ENCODE measurements at places on chromosomes 4 and X.

- no peak for DNase-seq
These were observed 78.1 kb downstream of the SRPX start for GRCh38 chrX:38142610-38143009.

DNA sequence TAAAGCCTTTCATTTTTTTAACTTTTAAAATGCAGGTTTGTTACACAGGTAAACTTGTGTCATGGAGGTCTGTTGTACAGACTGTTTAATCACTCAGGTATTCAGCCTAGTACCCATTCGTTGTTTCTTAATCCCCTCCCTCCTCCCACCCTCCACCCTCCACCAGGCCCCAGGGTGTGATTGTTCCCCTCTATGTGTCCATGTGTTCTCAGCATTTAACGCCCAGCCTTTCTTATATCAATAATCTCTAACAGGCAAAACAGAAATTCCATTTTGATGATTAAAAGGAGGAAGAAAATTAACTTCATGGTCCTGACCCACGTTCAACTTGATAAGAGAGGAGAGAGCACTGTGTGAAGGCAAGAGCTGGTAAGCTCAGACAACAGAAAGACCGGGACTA, 75.1 kb downstream of the TSPAN5 start:
- DNase-seq: no peak

GRCh38 chrX:113741744-113742143, 842.1 kb upstream of the HTR2C start:
- DNase-seq: no peak

- no peak for DNase-seq
These were observed 297.6 kb downstream of the IDS start for GRCh38 chrX:149207518-149207917.

- no peak for DNase-seq
These were observed 50.4 kb upstream of the RPA4 start for GRCh38 chrX:96833333-96833732.

- DNase-seq: no peak
These were observed 6.8 kb upstream of the CD99 start for GRCh38 chrX:2684256-2684655.

- DNase-seq: no peak
These were observed 41.0 kb upstream of the MAB21L2 start for GRCh38 chr4:150540959-150541360.

DNA sequence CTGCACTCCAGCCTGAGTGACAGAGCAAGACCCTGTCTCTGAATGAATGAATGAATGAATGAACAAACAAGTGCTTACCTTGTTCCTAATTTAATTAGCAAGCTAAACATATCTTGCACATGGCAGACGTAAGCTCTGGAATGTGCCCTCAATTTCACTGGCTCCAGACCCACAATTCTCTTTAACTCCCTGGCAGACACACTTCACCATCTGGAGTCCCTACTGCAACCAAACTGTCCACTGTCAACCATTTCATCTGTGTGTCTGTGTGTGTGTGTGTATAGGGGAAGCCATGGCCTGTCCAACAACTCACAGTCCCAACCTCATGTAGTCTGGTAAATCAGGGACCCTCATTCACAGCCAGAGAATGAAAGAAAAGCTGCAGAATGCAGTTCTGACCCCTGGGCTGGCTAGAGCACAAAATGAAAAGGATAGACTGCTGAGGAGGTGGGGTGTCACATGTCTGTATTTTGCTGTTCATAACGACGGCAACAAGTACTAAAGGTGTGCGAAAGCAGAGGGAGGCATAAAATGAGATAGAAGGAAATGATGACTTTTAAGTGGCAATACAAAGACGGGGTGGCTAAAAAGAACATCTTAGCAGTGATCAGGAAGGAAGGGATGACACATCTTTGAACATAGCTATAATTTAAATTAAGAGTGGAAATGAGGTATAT, 114.1 kb downstream of the TSPAN5 start:
- no peak for DNase-seq

DNA sequence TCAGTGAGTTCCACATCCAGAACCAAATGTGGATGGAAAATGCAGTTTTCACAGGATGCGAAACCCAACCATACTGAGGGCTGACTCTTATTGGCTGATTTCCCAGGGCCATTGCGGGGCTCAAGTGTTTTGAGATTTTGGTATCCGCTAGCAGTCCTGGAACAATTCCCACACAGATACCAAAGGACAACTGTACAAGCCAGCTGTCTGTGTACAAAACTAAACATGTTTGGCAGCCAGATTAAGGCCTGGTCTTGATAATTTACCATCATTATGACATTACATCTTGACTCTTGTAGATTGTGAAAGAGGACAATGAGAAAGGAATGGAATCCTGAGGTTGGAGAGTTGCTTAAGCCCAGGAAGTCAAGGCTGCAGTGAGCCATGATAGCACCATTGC, 121.9 kb downstream of the DKK2 start:
- no peak for DNase-seq

GRCh38 chr4:34191443-34191842, 2052.9 kb downstream of the ARAP2 start:
- no peak for DNase-seq

DNA sequence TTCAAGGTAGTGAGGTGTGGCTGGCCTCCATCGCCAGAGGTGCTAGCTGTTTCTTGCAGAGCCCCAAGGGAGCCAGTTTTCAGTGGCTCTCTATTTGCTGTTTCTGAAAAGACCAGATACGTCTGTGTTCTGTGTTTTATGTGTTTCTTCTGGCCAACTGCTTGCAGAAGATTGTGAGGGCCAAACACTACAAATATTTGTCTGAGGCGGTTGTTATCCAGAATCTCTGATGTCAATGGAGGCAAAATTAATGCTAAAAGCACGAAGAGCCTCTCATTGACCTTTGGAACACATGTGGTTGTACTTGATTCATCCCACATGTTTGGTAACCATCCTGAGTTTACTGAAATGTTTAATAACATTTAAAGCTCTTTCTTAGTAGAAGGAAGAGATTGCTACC, 113.9 kb downstream of the CT47B1 start:
- no peak for DNase-seq

All from stimulated activated CD8-positive, alpha-beta memory T cell treated with anti-CD3 and anti-CD28 coated beads, Interleukin-15, amount 100 ng/mL, for 1 hour (primary cell).